CD4-positive, alpha-beta T cell treated with Interleukin-10 for 1 hour (primary cell): ENCODE measurements at places on chromosomes 5 and 9.

- DNase-seq, result no peak
These were observed 48.2 kb upstream of the ZNF169 start for GRCh38 chr9:94210616-94211603.

DNA sequence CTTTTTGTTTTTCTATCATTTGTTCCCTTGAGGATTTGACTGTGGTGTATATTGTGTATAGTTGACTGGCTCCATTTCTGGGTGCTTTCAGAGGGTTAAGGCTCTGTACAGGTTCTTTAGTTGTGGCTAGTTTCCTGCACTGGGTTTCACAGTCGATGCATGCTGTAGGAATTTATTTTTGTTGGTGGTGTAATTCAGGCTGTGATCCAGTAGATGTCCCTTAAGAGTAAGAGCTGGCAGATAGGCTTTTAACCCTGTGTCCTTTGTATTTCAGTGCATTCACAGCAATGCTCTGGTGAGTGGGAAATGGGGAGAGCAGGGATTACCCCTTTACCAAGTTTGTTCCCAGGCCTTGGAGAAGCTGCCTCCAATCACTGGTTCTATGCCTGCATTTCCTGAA is 112.9 kb downstream of the SPATA31D1 start:
- DNase-seq, result no peak

DNA sequence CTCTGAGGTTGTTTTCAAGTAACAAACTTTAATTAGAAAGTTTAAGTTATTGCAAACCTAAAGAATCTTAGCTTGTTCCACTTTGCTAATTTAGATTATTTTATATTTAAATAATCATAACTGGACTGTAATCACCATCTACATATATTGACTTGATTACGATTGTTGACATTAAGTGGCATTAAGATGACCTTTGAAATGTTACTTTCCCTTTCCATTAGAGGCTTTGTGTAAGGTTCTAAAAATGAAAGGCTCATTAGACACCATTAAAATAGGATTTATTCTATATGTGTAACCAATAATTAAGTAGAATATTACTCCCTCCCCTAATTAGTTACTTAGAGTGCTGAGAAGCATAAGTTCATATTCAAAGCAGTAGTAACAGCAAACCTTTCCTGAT is 358.1 kb downstream of the GLIS3 start:
- no peak for DNase-seq

GRCh38 chr5:42570966-42571960 is 148.0 kb downstream of the GHR start:
- no peak for DNase-seq

- no peak for DNase-seq
These were observed 447.5 kb downstream of the IRX1 start for GRCh38 chr5:4043135-4043534.

DNA sequence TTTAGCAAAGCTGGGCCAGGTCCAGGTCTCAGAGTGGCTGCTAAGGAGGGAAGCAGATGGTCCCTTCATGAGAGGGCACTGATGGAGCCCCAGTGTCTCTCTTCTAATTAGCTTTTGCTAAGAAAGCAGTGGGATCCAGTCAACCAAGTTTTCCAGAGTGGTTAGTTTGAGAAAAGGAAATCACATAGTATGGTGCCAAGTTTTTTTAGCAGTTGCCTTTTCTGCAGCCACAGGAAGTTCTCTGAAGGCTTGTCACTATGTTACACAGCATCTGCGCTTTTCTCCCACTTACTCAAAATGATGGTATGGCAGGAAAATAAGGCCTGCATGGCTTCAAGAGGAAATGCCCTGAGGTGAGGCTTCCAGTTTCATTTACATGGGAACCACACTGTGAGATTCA is 331.5 kb upstream of the ZNF462 start:
- no peak for DNase-seq

- no peak for DNase-seq
These were observed 77.7 kb upstream of the FAM169A start for GRCh38 chr5:74943905-74944304.

DNA sequence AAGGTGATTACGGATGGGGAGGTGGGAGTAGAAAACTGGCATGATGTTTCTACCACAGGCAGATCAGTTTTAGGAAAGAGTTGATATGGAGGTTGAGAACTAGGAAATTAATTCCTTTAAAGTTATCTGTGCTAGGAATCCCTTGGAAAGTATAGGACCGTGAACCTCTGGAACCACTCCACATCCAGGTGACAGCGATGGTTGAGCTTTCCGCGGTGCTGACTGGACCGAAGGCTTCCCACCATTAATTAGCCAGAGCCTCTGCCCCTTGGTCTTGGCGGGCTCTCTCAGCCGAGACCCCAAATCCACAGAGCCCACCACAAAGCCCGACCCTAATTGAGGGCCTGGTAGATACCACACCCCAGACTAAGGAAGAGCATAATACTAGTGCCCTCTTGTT is 147.3 kb downstream of the MELK start:
- no peak for DNase-seq

- peak; percentile 56 for DNase-seq
These were observed 21.3 kb downstream of the CCDC69 start for GRCh38 chr5:151202381-151203139.

DNA sequence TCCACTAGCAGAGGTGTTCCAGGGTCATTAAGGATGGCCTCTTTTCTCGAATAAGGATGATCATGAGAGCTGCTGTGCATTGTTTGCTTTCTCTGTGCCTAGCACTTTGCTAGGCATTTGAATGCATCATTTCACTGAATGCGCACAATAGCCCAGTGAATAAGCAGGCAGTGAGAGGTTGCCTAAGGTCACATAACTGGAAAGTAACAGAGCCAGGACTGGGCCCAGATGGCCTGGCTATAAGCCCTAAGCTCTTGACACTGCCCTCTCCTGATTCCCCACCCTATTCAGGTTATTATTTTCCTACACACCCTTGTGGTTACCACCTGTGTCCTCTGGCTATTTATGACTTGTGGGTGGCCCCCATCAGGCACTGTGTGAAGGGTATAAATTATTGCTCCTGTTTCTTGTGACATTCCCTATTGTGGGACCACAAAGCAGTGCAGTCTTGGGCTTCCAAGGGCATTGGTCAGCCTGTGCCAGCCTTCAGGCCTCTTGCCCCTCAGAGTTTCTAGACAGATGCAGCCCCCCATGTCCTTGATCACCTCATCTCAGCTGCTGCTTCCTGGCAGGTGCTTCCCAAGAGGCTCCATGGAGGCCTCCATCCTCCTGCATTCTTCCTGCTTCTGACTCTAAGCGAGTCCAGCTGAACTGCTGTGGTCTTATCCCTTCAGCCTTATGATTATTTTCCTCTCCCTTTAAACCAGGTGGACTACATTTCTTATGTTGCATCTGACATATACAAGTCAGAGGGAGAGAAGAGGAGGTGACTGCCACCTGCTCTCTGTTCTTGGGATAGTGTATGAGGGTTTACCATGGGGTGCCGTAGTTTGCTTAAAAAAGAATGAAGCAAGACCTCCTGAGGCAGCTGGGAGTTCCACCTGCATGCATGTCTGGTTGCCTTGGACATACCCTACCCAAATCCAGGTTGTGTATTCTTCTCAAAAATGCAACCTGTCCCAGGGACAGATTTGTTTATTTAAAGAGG is 47.6 kb downstream of the ANGPTL2 start:
- DNase-seq, result no peak

GRCh38 chr9:110933350-110934001 is 104.8 kb downstream of the LPAR1 start:
- no peak for DNase-seq

DNA sequence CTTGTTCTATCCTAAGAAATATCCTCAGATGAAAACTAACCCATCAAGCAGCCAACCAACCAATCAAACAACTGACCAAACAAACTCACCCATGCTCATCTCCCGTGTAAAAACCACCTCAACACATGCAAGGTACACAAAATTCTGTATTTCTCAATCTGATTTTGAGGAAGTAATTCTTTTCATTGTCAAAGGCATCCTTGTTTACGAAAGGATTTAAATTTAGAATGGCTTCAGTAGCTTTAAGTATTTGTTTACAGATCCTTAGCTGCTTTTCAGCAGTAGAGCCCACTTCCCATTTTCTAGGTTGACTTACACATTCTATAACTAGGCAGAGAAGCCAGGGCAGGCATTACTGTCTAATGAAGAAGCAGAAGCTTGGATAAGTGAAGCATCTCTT is 78.6 kb downstream of the NTRK2 start:
- DNase-seq, result no peak

DNA sequence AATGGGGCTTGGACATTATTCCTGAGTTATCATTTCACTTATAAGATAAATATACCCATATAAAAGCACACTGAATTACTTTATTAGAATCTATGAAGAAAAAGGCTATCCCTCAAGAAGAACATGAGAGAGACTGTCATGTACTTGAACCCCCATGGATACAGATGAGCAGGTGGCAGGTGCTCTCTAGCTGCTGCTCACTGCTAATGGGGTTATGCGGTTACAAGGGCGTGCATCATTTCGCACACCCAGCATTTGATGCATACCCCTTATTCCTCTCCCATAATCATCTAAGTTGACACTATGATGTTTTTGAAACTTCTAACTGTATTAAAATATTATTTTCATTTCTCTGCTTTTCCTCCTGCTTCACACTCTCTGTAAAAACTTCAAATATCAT is 16.4 kb downstream of the ITK start:
- DNase-seq, result peak; percentile 64

GRCh38 chr9:110916403-110916802 is 121.9 kb downstream of the LPAR1 start:
- DNase-seq, result no peak

DNA sequence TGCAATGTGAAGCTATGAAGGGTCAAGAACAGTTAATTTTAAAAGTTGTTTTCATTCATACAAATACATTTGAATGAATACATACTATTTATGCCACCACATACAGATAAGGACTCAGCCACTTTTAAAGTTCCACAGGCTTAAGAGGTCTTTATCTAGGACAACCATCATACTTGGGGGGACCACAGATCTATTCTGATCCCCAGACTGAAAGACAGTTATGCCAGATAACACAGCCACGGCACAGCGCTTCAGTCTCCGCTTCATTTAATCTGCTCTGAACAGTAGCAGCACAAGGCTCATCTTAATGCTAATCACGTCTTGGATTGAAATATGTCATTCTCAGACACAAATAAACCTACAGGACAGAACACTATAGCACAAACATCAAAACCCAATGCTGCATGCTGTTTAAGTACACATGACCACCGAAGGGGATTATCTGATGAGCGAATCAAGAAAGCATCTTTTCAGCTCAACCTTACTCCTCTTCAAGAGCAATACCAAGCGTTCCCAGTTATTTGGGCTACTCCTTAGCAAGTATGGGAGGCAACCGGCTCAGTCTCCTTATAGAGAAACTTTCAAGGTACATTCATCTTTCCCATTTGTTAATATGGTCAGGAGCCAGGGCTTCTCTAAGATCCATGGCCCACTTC is 33.3 kb downstream of the PUM3 start:
- no peak for DNase-seq

- peak; percentile 89 for DNase-seq
These were observed 1.4 kb downstream of the ATOSB start for GRCh38 chr9:35114113-35114839.

DNA sequence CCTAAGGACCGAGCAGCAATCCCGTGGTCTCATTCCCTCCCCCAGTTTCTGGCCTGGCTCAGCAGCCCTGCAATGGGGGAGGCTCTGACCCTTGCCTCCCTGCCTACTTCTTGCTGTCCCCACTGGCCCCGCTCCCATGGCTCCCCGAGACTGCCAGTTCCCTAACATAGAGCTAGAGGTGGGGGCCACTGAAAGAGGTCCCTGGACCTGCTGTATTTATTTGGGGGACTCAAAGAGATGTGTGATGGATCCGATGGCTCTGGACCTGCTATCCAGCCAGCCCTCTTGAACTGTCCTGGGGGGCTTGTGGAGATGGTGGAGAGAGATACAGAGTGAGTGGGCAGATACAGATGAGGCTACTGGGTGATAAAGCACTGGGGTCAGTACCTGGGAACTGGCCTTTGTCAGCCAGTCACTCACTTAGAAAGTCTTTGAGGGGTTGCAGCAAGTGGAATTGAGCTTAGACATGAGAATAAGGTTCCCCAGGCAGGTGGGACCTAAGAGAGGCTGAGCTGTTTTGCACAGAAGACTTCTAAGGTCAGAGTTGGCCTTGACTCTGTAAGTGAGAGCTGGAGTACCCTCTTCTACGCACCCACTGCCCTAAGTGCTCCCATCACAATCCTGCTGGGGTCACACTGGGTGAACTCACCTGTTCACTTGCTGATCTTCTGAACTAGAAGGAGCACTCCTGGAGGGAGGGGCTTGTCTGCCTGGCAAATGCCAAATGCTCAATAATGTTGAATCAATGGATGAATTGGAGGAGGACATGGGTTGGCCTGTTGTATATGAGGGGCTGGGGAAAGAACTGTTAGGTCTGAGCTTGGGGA is 42.9 kb downstream of the CXXC5 start:
- no peak for DNase-seq

- no peak for DNase-seq
These were observed 1.5 kb downstream of the TNFAIP8 start for GRCh38 chr5:119357270-119357669.

DNA sequence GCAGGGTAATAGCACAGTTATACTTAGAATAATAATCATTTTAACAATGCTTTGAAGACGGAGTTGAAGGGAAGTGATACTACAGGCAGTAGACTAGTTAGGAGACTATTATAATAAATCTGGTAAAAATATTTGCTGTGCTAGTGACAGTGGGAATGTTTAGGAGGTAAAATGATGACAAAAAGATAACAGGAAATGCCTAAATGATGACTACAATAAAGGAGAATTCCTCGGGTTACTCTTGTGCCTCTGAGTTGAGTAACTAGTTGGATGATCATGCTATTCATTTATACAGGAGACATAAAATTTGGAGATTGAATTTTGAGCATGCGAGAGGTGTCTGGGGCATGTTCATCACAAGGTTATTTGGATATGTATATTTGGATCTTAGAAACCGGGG is 32.2 kb upstream of the PAM start:
- DNase-seq, result no peak

DNA sequence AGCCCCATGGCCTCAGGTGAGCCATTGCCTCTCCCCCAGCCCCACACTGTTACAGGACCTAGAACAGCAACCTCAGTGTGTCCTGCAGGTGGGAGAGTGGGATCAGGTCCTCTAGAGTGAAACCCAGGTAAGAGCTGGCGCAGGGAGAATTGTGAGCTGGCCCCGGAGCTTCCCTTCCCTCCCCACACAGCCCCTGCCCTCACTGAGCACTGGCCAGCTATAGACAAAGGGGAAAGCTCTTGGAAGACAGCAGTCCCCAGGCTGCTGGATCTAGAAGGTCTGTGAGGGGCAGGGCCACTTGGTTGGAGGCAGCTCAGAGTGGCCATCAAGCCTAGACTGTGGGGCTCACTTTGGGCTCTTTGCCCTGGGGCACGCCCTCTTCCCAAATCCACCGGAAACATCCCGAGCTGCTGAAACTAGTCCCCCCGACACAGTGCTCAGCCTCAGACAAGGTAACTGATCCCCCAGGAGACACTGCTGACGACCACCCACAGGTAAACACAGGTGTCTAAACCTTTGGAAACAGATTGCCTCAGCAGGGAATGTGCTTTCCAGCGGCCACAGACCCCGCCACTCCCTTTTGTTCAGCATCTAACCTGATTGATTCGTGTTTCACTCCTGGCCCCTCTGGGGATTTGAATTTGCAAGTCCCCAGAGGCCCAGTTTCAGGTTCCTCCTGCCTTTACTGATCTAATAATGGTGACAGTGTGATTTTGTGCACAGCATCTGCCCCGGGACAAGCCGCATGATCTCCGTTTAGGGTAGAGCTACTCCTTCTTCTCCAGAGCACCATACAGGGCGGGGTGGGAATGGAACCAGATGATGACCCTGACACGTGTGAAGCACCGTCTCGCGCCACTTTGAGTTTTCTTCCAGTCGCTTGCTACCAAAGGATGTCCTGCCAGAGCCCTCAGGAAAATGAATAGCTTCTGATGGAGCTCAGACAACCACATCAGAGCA is 42.2 kb upstream of the ADAMTS2 start:
- DNase-seq, result no peak

- no peak for DNase-seq
These were observed 841 bp downstream of the ASB6 start for GRCh38 chr9:129640871-129641749.
